ENCODE measurements at places on chromosomes 2 and 18.

GRCh38 chr2:175169191-175169590, 1.2 kb upstream of the ATF2 start:
- no peak for DNase-seq

- DNase-seq, result no peak
These were observed 49.3 kb upstream of the ROCK2 start for GRCh38 chr2:11393711-11394236.

- DNase-seq, result no peak
These were observed 260.4 kb upstream of the SP5 start for GRCh38 chr2:170454471-170455372.

DNA sequence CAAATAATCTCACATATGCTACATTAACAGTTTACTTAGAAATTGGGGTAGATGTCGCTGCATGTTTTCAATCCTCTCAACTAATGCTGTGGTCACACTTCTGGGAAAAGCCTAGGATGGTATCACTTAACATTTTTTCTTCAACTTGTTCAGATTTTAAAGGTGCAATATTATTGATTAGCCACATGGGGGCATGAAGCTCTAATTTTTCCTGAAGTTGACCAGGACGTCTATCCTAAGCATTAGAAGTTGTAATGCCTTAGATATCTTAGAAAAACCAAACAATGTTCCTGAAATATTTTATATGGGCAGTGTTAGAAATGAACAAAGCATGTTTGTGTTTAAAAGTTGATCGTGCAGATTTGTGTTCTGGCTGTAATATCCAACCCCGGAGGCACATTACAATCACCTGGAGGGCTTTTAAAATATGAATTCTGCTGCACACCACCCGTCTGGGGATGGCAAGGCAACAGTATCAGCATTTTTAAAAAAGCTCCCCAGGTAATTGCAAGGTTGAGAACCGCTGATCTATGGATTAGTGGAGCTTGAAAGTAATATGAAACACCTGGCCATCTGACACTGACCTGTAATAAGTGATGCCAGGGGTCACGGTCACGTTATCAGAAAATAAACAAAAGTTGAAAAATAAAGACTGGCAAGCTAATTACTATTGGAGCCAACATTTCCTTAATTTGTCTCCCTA, 100.5 kb upstream of the LMAN1 start:
- no peak for DNase-seq

- no peak for DNase-seq
These were observed 24.6 kb downstream of the INSIG2 start for GRCh38 chr2:118112771-118113334.

DNA sequence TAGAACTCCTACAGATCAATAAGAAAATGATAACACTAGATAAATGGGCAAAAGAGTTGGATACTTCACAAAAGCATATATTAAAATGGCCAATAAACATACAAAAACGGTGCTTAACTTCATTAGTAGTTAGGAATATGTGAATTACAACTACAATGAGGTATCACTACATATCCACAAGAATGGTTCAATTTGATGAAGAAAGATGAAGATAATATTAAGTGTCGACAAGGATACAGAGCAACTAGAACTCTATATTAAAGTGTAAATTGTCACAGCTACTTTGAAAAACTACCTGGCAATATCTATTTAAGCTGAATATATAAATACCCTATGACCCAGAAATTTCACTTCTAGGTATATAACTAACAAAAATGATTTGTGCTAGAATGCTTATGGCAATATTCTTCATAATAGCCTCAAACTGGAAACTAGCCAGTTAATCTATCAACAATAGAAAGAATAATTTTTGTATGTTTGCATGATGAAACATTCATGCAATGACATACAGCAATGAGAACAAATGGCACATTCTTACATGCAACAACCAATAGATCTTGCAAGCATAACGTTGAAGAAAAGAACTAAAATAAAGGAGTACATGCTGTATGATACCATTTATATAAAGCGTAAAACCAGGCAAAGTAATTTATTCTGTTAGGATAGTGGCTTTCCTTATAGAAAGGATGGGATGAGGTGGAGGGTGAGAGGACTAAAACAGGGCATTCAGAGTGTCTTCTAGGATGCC, 290.2 kb upstream of the SESTD1 start:
- DNase-seq, result no peak

DNA sequence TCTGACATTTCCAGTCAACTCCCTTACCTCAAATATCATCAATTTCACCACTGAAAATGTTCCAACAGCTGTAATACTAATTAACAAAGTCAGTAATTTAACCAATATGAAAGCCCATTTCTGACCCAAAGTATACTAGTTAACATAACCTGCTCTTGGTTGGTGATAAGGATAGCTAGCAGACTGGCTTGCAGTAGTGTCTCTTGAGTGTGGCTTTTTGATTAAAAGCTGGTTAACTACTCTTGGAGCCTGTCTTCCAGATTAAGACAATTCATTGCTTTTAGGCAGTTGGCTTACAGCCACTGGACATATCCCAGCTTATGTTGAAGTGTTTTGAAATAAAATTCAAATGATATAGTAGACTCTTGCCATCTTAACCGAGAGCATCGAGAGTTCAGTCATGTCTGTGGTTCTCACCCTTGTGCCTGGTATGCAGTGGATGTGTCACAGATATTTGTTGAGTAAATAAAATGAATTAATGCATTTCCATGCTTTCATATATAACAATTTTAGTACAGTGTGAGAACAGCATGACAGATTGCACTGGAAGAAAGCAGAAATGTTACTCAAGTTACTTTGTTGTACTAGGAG, 158.1 kb downstream of the TANC1 start:
- no peak for DNase-seq

GRCh38 chr2:202643012-202643858, 8.5 kb downstream of the FAM117B start:
- DNase-seq, result no peak
